ENCODE measurements at places on chromosomes 2 and 18.

DNA sequence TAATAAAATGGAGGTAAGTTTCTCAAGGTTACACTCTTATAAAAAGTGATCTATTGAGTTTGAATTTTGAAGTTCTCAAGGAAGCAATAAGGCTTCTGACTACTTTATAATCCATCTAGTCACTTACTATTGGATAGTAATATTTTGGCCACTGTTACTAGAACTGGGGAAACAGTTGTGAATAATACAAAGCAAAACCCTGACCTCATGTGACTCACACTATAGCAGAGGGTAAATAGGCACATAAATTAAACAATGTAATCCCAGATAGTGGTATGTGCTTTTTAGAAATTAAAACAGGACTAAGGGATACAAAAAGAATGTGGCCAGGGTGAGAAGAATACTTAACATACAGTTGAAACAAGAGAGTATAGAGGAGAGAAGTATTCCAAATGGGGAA, 78.6 kb downstream of the CALCRL start:
- no peak for DNase-seq

DNA sequence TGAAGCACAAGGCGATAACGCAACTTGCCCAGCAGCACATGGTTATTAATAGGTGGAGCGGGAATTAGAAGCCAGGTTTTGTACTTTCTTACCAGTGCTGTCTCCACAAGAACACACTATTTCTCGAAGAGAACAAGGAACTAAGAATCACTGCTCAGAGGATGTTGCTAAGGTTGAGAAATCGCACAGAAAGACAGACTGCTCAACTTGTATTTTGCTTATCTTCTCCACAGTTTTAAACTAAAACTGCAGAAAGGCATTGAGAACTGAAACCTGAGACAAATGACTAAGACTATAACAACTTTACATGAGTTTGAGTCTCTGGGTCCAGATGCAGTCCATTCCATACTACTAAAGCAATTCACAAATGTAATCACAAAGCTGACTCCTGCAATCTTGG, 6.2 kb downstream of the PRKD3 start:
- no peak for DNase-seq

DNA sequence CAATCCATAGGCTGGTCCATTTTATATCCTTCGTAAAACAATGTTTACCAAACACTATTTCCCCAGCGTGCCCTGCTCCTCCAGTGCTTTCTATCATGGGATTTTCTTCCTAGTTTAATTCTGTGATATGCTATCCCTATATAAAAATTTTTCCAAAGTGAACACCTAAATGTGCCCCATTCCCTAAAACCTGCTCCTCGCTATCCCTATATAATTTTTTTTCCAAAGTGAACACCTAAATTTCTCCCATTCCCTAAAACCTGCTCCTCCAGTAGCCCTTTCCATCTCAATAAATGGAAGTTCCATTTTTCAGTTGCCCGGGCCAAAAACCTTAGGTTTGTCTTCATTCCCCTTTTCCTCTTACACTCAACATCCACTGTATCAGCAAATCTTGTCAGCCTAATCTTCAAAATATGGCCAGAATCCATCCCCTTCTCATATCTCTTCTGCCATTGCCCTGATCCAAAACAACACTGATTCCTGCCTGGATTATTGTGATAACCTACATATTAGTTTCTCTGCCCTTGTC, 26.1 kb downstream of the APOB start:
- no peak for DNase-seq

DNA sequence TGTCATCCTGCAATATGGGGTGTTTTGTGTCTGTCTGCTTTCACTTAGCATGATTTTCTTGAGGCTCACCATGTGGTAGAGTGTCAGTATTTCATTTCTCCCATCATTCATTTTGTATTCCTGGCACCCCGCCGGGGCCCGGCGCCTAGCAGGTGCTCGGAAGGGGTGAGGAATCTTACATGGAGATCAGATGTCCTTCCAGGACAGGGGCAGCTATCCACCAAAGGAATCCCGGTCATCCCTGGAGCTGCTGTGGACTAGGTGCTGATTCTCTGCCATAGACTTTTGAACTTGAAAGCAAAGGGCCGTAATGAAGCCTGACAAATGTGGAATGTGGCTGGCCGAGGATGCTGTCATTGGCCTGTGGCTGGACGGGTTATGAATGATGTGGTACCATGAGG, 2.4 kb downstream of the PRELID3A start:
- no peak for DNase-seq

DNA sequence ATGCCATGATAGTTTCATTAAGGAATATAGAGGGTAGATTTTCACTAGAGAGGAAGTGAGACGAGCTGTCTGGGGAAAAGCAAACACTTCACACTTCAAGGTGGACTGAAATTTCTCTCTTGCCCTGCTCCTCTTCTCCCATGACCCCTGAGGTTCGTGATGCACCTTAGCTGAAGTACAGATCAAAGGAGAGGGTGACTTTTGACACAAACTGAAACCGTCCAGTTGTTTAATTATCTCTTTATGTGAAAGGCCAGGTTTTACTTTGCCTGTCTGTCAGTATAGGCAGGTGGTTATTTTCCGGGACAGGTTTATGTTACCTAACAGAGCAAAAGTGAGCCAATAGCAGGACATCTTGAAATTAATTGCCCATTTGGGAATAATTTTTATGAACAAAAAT, 41.0 kb upstream of the FOXI3 start:
- DNase-seq, result no peak

DNA sequence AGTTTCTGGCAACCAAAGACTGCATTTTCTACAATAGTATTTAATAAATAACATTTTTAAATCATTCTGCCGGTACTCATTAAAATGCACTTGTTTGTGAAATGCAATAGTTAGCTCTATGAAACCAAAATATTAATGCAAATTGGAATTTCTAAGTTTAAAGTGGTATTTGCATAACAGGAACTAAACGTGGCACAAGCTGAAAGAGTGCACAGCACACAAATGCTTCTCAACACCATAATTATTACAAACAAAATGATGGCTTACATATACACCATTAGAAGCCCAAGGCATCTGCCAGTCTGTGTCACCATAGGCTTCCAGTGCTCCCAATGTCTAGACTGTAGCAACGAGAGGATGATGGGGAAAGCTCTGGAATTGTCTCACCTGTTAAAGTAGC, 280.5 kb downstream of the TCF4 start:
- DNase-seq, result no peak

- DNase-seq, result no peak
These were observed 58.1 kb upstream of the ALPP start for GRCh38 chr2:232320443-232320803.

- DNase-seq, result no peak
These were observed 151.0 kb upstream of the GYPC start for GRCh38 chr2:126504949-126505348.

DNA sequence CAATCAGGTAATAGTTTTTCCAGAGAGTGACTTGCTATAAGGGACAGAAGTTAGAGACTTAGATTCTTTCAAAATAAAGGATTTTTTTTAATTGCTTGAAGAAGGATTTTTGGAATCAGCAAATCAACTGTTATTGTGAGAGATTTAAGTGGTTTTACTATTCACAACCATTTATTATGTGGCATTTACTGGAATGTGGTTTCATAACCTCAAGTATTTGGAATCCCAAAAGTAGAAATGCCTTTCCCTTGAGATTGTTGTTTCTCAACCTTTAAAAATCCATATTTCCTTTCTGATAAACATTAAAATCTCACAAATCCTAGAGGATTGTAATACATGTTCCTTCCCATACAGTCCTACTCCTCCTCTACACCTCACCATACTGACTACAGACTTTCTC, 5.0 kb downstream of the TANK start:
- no peak for DNase-seq

GRCh38 chr2:218003981-218004419, 1.2 kb upstream of the TNS1 start:
- DNase-seq, result no peak

GRCh38 chr18:6836331-6836730, 106.8 kb downstream of the ARHGAP28 start:
- DNase-seq, result no peak

GRCh38 chr2:218184331-218184730, 17.6 kb upstream of the CXCR1 start:
- DNase-seq, result no peak

DNA sequence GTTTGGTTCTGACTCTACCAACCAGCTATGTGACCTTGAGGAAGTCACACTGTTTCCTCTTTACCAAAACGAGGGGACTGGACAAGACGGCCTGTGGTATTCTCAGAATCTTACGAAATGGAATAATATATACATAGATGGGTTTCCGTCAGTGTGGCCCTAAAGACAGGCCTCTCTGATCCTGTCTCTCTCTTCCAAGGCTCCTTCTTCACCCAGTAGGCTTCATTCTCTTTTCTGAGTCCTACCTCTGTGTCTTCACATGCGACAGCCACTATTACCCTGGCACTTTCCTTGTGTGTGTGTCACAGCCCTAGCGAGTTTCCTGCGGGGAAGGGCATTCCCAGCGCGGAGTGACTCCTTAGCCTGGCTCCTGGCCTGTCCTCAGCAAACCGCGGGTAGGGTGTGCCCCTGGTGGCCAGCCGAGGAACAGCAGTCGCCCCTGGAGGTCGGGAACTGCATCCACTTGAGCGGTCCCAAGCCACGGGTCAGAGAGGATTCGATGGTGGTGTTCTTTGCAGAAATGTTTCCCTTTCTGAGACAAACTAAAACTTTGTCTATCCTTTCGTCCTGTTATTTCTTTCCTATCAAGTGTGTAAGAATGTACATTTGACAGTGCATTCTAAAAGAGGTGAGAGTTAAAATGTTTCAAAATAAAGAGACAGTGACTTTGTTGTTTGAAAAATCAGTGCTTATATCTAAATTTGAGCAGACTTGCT, 63.3 kb downstream of the RAB31 start:
- DNase-seq, result peak; percentile 78

DNA sequence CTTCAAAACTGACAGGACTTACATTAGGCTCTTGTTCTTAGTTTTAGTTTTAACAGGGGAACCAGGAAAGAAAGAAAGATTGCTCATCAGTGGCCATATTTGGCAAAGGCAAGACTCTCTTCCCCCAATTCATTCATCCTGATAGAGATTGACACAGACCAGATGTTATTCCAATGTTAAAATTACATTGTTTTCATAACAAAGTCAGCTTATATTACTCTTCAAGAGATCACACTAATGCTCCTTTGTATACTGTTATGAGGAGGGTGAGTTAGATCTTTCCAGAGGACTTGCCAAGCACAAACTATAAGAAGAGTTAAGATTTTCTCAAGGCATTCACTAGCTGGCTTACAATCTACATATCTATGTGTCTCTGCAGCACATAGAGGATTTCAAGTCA, 252.1 kb downstream of the SLC8A1 start:
- DNase-seq, result no peak

- DNase-seq, result peak; percentile 31
These were observed 52.0 kb downstream of the HAUS1 start for GRCh38 chr18:46156124-46156745.

- DNase-seq, result no peak
These were observed 416.0 kb downstream of the THSD7B start for GRCh38 chr2:137181370-137181769.

All from activated CD4-positive, alpha-beta T cell treated with anti-CD3 and anti-CD28 coated beads, Interleukin-2, amount 50 U/mL, for 48 hours (primary cell).